ENCODE measurements at places on chromosomes 2 and 18. TPM values are rescaled to one million over a fixed set of nuclear protein-coding genes. Genes with fewer than 3 reads are reported as not detected.

DNA sequence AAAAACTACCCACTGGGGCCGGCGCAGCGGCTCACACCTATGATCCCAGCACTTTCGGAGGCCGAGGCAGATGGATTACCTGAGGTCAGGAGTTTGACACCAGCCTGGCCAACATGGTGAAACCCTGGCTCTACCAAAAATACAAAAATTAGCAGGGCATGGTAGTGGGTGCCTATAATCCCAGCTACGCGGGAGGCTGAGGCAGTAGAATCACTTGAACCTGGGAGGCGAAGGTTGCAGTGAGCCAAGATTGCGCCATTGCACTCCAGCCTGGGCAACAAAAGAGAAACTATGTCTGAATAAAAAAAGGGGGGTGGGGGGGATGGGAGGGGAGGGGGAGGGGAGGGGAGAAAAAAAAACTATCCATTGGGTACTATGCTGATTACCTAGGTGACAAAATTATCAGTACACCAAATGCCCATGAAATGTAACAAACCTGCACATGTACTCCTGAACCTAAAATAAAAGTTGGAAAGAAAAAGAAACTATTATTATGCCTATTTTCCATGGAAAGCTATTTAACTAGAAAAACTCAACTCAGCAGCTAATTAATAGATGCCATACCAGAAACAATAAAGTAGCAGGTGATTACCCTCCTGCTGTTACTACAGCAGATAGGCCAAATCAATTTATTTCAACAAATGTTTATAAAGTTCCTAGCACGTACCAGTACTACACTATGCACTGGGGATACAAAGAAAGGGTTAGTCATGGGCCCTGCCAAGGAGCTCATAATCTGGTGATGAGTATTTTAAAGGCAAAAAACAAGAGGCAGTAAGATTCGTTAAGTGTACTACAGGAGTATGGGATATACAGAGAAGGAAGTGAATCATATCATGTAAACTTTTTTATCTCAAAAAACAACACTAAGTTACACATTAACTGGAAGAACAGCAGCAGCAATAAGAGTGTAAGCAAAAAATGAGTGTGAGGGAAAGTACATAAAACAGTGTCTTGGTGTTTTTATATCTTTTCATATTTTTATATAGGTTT, 112.8 kb upstream of the SLC39A10 start:
- DNase-seq: no peak

DNA sequence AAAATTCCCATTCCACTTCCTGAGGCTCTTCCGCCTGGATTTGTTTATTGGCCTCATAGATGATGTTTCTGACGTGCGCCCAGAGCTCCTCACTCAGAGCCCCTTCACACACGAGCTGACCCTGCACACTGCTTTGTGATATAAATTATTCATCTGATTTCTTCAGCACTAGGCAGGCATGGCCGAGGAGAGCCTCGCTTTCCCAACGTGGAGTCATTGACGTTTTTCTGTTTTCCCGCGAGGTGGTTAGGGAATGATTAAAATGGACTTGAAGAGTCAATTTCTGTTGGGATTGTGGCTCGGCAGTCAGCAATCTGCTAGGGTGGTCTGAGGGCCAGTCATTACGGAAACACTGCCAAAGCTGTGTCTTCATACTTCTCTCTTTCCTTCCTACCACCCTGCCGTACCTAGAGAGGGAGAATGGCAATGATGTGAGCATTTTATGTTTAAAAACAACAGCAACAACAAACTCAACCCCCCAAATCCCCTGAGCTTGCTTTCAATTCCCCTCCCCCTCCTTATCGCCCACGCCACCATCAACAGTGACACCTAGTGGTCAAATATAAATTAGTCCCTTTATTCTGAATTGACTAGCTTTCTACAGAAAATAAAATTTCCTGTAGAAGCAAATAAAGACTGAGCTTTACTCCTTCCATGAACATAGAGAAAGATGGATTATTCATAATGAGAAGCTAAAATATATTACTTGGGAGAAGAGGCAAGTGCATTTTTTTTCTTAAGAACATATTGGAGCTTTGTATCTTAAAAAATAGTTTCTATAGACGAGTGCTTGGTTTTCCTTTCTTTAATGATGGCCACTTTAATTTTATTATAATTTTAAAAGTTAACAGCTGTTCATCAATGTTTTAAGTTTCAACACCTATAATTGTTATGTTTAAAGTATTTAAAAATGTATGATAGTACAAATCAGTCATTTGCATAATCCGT, 285.1 kb downstream of the MTX2 start:
- DNase-seq: no peak

- no peak for DNase-seq
Observed at GRCh38 chr2:118535818-118536212, 311.6 kb downstream of the EN1 start.

DNA sequence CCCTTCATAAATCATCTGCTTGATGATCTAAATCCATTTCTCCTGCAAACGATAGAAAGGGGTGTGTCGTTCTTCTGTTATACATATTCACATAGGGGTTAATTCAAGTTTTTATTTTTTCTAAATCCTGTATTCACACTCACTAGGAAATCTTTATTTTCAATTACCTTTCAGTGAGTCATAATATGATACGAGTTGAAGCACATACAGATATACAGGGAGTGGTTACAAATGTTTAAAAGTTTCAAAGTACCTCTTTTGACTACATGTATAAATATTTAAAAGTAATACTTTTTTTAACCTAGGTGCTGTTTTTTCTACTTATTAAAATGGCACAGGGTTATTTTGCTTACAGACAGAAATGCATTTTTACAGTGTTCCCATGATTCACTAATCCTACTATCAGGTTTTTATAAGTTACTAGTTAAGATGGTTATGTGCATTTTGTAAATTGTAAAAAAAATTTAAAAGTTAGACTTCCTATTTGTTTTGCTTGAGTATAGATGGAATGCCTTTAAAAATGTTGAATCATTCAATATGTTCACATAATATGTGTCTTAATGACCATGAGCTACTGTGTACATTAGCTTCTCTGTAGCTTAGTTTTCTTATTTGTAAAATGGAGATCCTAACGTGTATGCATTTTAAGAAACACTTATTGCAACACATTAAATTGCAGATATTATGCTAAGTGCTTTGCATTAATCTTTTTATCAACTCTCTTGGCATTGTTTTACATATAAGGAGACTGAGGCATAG, 1378.1 kb downstream of the DSC3 start:
- DNase-seq: no peak

DNA sequence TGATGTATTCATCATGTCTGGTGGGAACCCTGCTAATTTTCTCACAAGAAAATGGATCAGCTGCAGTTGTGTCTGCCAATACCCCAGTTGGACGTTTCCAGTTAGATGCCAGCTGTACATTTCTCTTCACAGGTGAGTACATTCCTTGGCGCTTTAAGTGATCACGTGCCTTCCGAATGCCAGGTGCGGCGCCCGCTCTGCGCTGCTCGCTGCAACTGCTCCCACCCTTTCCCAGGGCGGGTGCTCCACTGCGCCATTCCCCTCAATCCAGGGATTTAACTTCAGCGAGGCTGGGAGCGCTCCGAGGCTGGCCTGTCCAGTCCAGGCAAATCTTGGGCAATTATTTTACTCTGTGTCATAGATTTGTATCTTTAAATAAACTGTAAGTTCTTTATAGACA, 225.0 kb upstream of the RAB6C start:
- no peak for DNase-seq

- no peak for DNase-seq
Observed at GRCh38 chr18:13124411-13124810, 94.1 kb upstream of the LDLRAD4 start.

- no peak for DNase-seq
Observed at GRCh38 chr2:233974530-233975071, 57.4 kb downstream of the TRPM8 start.

GRCh38 chr2:221554769-221555493, 17.2 kb downstream of the EPHA4 start:
- no peak for DNase-seq

- no peak for DNase-seq
Observed at GRCh38 chr2:156099382-156099781, 233.1 kb downstream of the NR4A2 start.

DNA sequence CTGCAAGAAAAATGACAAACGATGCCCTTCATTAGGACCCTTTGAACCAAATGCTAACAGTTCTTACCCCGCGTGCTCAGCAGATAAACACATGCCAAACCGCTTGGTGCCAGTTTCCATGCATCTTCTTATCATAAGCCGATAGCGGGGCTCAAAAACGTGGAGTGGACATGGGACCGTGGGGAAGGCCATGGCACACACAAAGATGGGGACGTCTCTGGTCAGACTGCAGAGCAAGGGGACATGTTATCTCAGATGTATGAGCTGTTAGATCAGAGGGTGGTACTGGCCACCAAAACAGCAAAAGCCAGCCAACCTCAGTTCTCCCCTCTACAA, 28.2 kb downstream of the LONRF2 start:
- DNase-seq: no peak

DNA sequence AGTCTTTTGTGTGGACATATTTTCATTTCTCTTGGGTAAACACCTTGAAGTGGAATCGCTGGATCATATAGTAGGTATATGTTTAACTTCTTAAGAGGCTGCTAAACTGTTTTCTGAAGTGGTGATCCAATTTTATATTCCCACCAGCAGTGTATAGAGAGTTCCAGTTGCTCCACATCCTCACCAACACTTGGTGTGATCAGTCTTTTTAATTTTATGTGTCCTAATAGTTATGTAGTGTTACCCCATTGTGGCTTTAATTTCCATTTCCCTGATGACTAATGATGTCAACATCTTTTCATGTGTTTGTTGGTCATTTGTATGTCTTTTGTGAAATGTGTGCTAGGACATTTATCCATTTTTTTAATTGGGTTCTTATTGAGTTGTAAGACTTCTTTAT, 56.9 kb downstream of the DGKD start:
- no peak for DNase-seq

DNA sequence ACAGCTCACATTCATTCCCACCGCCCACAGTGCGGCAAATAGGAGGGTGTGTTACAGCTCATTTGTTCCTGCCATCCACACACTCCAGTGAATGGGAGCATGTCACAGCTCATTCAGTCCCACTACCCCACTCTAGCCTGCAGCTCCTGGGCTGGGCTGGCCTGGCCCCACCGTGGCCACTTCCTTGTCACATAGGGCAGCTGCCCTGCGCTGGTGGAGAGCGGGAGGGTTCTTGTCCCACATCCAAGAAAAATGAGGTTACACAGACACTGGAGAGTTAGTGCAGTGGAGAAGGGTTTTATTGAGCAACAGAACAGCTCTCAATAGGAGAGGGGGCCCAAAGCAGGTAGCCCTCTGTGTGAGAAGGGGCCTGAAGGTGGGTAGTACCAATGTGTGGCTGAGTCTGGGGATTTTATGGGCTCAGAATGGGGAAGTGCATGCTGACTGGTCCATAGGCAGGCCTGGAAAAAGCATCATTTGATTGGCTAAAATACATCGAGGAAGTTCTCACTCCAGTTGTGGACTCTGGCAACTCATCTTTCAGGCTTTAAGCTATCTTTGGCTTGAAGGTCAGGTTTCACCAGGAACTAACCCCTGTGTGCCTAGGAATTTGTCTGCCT, 249.7 kb downstream of the ETAA1 start:
- no peak for DNase-seq

- no peak for DNase-seq
Observed at GRCh38 chr2:131046918-131047652, 46.2 kb downstream of the FAM168B start.

GRCh38 chr2:235270956-235271355, 222.9 kb upstream of the AGAP1 start:
- no peak for DNase-seq

- no peak for DNase-seq
Observed at GRCh38 chr2:156574112-156574511, 137.9 kb downstream of the GPD2 start.

DNA sequence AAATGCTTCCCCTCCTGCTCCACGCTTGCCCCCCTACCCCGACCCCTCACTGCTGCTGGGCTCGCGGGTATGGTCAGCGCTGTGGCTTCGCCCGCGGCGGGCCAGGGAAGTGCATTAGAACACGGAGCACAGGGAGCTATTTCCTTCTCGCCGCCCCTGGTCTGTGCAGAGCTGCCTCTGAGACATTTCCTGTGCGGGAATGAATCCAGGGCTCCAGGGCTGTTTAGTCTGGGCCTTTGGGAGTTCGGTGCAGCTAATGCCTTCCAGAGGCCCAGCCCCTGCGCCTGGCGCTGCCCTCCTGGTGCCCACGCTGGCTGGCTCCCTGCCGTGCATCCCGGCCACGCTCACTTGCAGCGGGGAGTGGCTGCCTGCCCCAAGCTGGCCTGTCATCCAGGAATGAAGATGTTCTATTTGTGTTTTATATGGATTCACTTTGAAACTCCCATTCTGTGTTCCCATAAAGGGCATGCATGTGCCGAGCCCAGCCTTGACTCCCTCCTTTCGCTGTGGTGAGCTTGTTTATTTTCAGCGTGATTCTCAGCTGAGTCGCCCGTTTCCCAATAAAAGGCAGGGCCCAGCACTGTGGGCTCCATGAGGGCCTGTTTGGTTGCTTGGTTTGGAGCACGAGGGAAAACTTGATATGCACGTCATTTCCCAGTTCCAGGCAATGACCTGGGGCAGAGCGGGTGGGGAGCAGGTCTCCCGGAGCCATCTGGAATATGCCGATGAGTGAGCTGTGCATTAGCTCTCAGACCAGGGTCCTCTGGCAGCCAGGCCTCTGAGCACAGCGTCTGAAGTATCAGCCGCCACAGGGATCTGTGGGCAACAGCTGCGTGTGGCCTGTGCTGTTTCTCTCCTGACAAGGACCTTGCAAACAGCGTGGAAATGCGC, 42.7 kb downstream of the SH3RF3 start:
- no peak for DNase-seq

DNA sequence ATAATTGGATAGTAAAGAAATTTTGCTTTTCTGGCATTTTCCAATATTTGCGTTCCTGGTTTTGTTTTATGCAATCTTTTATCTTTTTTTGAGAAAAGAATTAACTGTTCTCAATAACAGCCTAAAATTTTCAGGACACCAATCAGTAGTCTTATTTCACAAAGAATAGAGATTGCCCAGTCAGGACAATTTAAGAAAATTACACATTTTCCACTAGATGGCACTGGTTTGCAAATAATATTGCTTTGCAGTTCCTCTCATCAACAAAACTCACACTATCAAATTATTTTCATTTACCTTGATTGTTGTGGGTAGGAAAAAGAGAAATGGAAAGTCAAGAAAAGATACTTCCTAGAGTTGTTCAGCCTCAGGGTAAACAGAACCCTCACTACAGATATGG, 2.4 kb upstream of the RBM45 start:
- DNase-seq: no peak

GRCh38 chr18:76445741-76446232, 49.3 kb downstream of the ZNF516 start:
- DNase-seq: no peak

Gene BCL11A
- 279 TPM for total RNA-seq

Gene CD8B2
- not detected for total RNA-seq

Gene PDE1A
- not detected for total RNA-seq

Gene L3MBTL4
- total RNA-seq: 12.3 TPM

Gene FANCL
- 17.8 TPM for total RNA-seq

Gene SP140
- 330 TPM for total RNA-seq

Gene CCT7
- total RNA-seq: 307 TPM

Gene ANKRD30B
- not detected for total RNA-seq

Gene CRYGC
- total RNA-seq: not detected
